ENCODE measurements at places on chromosomes 3 and 15.

GRCh38 chr3:188400494-188401243 lies 246.7 kb downstream of the LPP start:
- DNase-seq, result no peak

- DNase-seq, result no peak
Measured at GRCh38 chr3:107430214-107430995, 53.2 kb downstream of the CCDC54 start.

DNA sequence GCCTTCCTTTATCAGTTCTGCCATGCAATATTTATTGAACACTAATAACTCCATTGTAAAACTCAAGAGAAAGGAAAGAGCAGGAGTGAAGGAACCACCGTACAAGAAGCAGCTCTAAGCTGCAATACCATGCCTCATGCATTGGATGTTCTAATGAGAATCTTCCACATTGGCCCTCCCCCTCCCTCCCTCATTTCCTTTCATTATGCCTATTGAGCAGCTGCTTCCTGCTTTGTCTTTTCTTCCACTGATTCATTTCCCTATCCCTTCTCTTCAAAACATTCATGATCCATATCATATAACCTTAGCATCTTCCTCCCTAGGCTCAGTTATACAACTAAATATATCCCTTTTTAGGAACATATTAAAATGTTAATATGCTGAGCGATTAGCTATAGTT lies 698.7 kb upstream of the GOLIM4 start:
- no peak for DNase-seq

DNA sequence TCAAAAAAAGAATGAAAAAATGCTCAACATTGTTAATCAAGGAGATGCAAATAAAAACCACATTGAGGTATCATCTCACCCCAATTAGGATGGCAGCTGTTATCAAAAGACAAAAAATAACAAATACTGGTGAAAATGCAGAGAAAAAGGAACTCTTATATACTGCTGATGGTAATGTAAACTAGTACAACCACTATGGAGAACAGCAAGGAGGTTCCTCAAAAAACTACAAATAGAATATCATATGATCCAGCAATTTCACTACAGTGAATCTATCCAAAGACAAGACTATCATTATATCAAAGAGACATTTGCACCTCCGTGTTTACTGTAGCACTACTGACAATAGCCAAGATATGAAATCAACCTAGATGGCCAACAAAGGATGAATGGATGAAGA lies 58.4 kb downstream of the PEAK1 start:
- no peak for DNase-seq

DNA sequence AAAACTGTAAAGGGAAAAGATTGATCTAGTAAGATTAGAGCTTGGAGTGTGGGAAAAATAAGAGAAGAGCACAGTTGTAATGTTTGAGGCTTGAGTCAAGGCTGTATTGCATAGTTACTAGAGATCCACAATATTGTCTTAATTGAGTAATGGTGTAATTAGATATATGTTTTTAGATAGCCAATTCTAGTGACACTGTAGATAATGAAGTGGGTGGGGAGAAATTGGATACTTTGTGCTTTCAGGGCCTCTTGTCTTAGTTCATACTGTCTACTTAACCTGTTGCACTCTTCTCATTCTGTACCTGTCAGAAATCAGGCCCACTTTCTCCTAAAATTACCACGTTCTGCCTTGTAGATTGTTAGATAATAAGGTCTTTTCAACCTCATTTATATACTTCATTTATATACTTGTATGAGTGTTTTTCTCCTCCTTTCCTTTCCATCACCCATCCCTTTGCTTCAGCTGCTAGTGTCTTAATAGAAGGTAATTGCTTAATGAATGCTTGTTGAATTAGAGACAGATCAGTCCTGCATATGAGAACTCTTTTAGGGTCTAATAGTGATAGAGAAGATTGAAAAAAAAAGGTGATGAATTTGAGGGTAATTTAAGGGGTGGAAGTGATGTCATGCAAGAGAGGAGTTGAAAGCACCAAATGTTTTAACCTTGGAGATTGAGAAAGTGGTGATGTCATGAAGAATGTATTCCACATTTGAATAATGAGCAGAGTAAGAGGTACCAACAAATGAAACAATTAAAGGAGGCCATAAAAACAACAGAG lies 32.0 kb downstream of the PIK3CA start:
- DNase-seq, result no peak

DNA sequence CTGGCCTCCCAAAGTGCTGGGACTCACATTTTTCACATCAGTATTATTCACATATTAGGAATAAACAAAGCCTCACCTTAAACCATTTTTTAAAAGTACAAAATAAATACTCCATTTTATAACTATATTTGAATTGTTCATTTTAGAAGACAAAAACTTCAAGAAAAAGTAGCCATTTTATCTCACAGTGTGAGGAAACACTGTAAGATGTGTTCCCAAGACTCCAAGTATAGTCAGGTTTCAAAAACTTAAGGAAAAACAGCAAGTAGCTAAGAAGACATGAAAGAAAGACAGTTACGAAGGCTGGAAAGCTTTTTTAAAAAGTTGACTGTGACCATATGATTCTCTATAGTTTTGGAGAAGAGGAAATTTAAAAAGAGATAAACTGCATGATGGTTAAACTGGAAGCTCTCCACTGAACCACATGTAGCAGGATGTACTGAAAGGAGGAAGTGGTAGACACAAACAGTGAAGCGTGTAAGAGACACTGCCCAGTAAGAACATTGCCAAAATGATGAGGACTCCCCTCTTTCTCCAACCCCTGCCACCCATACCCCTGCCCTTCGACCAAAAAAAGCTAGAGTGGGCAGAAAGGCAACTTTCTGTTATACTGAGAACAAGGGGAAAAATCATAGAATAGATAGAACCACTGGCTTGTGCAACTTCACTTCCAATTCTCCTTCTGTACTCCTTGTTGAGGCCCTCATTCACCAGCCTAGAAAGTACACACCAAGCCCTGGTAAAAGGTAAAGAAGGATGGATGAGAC lies 6.2 kb upstream of the TMF1 start:
- no peak for DNase-seq

GRCh38 chr15:69095274-69095673 lies 65.2 kb upstream of the GLCE start:
- DNase-seq, result no peak

- no peak for DNase-seq
Measured at GRCh38 chr15:38755718-38756117, 191.1 kb upstream of the RASGRP1 start.

- peak; percentile 75 for DNase-seq
Measured at GRCh38 chr3:14216257-14217048, 37.8 kb downstream of the LSM3 start.

DNA sequence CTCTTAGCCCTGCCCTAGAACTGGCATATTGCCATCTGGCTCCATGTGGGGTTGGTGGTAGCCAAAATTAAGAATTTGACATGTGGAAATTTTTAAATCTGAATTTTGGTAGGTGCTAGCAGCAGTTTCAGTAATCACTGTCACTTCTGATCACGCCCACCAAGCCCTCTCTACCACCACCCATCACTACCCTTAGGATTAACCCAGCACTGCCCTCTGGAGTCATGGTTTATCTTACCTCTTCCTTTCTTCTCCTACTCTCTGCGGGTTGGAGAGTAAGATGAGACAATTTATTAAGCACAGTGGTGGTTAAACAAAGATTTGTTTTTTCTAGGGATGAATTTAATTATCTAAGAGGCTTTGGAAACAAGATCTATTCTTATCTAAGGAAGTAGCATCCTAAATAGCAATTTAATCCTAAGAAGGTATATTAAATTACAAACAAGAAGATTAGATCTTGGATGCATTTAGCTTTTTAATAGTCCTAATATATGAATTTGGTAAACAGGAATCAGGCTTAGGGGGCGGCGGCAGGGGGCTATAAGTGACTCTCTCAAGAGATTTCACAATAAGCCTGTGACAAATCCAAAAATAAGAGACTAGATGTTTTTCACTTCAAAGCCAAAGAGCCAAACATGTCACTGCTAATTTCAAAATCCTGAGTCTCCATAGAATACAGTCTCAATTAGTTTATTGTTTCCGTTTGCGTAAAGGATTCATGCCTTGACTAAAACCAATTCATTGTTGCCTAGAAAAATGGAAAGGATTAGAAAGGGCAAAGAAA lies 498.4 kb upstream of the UBE2E2 start:
- no peak for DNase-seq

DNA sequence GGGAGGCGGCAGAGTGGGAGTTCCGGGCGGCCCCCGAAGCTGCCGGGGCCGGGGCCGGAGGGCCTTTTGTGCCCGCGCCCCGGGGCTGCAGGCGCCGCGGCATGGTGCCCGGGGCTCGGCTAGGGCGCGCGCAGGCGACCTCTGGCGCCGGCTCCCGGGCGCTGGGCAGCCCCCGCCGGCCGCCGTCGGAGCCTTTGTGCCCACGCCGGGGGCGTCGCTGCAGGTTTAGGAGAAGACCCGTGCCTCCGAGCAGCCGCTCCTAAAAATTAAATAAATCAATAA lies 299 bp downstream of the PAQR9 start:
- no peak for DNase-seq

GRCh38 chr3:99681976-99682375 lies 43.6 kb downstream of the COL8A1 start:
- DNase-seq, result no peak

- no peak for DNase-seq
Measured at GRCh38 chr15:37057831-37058230, 42.5 kb downstream of the MEIS2 start.

DNA sequence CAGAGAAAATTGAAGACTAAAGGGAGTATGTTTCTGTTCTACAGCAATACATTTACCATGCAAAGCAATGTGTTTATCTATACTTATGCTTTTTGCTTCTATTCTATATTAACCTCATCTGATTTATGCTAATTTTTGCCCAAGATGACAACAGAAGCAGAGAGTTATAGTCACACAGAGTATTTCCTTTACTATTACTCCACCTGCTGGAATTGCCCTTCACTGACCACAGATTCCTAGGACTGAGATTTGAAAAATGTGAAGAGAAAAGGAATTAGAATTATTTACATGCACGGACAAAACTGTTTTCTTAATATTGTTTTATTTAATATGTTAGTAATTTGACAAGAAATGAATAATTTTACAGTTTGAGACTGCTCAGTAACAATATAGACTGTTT lies 745.6 kb downstream of the VGLL3 start:
- DNase-seq, result no peak

DNA sequence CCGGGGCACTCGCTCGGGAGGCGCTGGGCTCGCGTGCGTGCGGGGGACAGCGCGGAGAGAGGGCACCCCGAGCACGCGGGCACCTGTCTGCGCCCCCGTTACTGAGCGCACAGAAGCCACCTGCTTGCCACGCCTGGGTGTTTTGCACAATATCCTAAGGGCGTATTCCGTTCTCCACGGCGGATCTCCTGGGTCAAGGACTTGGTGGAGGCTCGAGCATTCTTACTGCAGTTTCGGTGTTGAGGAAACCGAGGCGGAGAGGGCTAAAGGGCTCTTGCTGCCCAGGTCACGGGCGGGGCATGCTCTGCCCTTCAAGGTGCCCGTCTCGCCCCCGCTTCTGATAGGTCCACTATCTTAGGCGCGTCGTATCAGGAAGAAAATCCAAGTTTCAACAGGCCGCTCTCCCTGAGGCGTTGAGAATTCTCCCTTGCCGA lies 526 bp downstream of the GPD1L start:
- DNase-seq, result no peak

DNA sequence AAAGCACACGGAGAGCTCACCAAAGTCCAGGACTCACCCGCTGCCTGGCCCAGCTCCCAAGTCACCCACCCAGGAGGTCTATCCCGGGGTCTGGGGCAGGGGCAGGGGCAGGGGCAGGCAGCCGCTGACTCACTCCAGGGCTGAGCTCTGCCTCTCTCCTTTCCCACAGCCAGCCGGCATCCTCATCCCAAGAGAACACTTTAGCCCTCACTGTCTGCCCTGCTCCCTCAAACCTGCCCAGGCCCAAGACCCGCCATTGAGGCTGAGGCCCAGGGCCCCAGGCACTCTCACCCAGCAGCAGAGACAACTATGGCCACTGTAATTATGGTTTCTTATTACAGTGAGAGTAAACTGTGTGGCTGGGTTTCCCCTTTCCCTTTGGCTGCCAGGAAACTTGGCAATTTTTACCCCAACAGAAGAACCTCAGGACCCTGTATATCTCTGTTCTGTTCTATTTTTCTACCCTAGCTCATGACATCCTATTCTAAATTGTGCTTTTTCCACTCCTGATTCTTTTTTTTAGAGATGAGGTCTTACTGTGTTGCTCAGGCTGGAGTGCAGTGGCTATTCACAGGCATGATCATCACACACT lies 53.0 kb downstream of the IQSEC1 start:
- peak; percentile 83 for DNase-seq

GRCh38 chr3:127671523-127672428 lies 976 bp upstream of the ABTB1 start:
- DNase-seq, result peak; percentile 49

GRCh38 chr15:36778531-36778930 lies 199.1 kb downstream of the CDIN1 start:
- DNase-seq, result no peak

- no peak for DNase-seq
Measured at GRCh38 chr3:99934975-99935797, 117.5 kb downstream of the CMSS1 start.

DNA sequence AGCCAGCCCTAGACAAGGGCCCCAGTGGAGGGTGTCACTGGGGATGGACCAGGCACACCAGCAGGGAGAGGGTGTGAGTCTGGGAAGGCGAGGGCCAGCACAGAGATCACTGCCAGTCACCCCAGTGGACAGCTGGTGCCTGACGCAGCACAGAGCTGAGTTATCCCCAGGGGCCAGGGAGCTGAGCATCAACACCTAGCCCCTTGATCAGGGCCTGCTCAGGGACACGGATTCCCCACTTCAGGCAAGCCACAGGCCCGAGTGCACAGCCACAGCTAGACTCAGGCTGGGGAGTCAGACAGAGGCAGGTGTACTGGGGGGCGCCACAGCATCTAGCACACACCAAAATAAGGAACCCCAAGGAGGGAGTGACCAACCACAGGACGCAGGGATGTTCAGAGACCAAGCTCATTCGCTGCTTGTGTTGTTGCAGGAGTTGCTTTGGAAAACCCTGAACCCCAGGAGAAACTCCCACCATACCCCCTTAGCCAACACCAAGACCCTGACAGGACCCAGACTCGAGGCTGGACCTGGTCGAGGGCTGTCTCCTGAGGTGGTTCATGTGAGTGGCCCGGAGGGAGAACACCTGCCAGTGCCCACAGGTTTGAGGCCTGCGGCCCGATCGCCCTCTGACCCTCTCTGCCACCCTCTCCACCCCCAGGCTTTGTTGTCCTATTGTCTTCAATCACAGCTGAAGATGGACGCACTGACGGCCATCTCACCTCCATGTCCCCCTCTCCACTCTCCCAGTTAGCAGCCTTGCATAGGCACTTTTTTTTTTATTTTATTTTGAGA lies 146.8 kb downstream of the TPRA1 start:
- DNase-seq, result peak; percentile 46

DNA sequence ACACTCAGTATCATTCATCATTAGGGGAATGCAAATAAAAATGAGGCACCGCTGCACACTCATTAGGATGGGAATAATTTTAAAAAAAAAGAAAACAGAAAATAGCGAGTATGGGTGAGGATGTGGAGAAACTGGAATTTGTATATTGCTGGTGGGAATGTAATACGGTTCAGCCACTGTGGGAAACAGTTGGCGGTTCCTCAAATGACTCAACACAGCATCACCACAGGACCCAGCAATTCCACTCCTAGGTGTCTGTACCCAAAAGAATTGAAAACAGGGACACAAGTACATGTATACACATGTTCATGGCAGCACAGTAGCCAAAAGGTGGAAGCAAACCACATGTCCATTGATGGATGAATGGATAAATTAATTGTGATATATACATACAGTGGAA lies 35.2 kb upstream of the RFTN1 start:
- no peak for DNase-seq

Measured in islet precursor cell (in vitro differentiated cells).